ENCODE measurements at places on chromosomes 12 and 14.

- no peak for DNase-seq
Measured at GRCh38 chr12:29599381-29599780, 101.9 kb upstream of the OVCH1 start.

DNA sequence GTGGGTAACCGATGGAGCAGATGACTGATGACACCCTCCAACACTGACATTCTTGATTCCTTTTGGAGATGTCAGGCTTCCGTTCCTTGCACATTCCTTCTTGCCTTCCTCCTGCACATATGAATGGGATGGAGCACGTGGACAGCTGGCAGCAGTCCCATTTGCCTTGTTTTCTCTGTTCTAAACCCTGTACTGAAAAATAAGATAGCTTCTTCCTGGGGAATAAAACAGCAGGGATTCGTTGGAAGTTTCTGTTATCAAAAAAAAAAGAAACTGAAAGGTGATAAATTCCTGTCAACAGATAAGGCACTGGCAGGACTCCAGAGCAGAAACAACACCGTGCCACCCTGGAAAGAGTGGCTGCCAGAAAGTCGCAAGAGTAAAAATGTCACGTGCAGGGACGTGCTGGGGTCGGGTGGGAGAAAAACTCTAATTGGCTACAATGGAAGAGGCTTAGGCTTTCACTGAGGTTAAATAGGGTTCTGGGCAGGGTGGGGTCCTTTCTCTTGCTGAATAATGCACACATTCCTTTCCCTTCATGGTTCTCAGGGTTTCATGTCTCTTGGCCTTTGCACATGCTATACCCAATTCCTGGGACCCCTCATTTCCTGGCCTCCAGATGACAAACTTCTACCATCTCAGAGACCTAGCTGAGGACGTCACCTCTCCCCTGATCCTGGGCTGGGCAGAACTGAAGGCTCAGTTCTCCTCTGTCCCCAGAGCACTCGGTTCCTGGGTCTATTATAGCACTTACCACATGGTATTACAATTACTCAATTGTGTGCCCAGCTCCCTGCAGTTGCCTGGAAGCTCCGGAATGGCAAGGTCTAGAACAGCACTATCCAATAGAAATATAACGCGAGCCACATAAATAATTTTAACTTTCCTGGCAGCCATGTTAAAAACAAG is 7.0 kb upstream of the NUAK1 start:
- DNase-seq: no peak

GRCh38 chr12:111304642-111305071 is 64.2 kb downstream of the PHETA1 start:
- peak; percentile 17 for DNase-seq

- no peak for DNase-seq
Measured at GRCh38 chr14:74179856-74180255, 59.4 kb upstream of the VSX2 start.

DNA sequence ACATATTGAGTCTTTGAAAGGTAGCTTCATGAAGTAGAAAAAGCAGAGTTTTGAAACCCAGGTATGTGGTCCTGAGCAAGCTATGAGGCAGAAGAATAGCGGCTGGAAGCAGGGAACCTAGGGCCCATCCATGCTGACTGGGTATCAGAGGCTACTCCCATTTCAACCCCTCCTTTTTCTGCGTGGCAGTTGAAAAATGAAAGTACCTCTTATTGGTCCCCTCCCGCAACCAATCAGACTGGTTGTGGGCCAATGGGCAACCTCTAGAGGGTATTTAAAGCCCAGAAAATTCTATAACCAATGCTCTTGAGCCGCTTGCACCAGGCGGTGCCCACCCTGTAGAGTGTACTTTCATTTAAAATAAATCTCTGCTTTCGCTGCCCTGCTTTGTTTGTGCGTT is 1.6 kb upstream of the SNRPF start:
- no peak for DNase-seq

DNA sequence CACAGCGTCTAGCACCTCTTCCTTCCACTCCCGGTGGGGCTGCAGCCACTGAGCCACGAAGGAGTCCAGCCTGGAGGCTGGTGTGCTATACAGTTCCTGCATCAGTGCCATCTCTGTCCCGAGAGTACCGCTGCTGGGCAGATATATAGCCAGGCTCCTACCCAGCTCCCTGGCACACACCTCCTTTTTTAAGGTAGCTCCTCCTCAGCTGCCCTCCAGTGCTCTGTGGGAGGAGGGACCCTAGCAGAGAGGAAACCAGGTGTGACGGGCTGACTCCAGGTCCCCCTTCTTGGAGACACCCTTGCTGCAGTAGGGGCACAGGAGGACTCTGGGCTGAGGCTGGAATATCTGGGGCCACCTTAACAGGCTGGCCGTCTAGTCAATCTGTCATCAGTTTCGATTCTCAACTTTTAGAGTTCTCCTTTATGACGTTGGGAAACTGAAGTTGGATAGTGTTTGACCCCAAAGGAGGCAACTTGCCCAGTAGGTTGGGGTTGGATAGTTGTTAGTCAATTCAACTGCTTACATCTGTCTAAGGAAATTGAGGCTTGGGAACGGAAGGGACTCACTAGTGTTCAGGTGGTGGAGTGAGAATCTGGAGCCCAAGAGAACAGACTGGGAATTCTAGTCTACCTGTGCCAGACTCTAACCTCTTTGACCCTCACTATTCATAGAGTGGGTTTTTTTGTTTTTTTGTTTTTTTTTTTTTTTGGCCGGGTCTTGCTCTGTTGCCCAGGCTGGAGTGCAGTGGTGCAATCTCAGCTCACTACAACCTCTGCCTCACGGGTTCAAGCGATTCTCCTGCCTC is at the start of gene OASL:
Gene OASL (minus strand): TSS at position 386 of the 808 bp plus-strand sequence. CDS start 275 bp downstream, at position 111.
- no peak for DNase-seq

GRCh38 chr12:89878950-89879349 is 170.3 kb upstream of the ATP2B1 start:
- DNase-seq: no peak
